ENCODE measurements at places on chromosomes 7 and 10.

GRCh38 chr10:16835228-16835627, 18.0 kb upstream of the RSU1 start:
- no peak for DNase-seq

DNA sequence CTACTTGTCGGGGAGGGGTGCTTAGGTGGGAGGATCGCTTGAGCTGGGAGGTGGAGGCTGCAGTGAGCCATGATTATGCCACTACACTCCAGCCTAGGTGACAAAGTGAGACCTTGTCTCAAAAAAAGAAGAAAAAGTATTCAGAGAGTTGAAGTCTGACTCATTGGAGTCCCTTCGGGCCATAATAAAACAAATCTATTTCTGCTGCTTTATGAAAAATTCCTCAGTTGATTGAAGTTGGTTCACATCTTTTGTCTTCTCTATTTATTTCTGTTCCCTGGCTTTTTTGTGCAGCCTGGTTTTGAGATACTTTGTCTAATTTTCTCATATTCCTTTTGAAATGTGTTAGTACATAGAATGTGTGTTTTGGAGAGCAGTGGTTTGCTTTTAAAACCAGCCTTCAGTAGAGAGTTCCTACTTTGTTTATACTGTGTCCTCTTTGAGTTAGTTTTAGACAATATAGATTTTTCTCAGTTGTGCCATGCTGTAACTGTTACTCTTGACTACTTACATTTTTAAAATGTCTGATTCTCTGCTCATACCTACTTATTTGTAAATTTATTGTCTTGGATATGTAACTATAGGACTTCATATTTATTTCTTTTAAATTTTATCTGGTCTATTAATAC, 36.7 kb downstream of the LUC7L2 start:
- DNase-seq = no peak

DNA sequence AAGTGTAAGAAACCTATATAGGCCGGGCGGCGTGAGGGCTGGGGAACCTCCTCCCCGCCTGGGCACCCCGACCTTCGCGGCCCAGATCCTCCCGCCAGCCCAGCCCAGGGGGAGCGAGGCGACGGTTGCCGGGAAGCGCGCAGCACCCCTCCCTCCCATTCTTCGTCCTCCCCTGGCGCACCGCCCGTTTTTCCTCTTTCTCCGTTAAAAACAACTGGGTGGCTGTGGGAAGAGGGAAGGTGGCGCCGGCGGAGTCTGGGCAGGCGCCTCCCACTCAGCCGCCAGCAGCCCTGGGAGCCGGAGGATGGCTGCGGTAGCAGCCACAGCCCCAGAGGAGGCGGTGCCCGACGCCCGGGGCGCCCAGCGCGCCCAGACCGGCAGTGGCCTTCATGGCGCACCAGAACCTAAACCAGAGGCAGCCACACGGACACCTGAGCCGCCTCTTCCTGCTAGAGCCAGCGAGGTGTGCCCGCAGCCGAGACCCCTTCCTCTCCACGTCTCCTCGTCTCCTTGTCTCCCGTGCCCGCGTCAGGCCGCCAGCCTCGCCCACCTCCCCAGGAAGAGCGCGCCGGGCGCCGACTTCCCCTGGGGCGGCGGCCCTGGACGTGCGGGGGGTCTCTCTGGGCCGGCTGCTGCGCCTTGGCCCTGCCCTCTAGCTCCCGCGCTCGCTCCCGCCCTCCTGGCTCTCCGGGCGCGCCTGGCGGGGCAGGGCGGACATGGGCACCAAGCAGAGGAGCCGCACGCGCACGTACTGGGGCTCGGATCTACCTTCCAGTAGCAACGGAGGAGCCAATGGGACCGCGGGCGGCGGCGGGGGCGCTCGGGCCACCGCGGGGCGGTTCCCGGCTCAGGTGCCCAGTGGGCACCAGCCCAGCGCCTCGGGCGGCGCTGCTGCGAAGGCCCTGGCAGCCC, 32.8 kb upstream of the SFTPD start:
- DNase-seq = peak; percentile 49

DNA sequence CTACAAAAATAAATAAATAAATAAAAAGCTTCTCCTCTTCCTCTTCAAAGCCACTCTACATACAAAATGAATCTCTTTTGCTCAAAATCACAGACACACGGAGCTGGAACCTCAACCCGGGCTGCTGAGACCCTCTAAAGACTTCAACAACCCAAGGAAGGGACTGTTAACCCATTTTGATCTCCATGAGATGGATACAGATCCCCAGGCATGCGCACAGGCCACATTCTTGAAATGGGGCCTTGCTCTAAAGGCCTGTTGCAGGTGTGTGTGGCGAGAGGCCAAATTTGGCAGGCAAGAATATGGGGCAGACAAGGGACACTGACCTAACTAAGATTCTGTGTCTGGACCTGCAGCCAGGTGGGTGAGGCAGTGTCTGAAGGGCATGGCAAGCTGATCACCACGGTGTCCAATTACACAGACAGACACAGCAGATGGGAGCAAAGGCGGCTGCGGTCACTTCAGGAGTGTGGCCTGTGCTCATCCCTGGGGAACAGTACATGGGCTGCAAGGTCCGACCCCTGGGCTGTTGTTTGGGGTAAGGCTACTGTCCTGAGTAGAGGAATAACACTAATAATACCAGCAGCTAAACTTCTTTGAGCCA, 219.8 kb downstream of the HECW1 start:
- DNase-seq = no peak

- DNase-seq = no peak
Observed at GRCh38 chr10:35126062-35126529, 550 bp upstream of the CREM start.

DNA sequence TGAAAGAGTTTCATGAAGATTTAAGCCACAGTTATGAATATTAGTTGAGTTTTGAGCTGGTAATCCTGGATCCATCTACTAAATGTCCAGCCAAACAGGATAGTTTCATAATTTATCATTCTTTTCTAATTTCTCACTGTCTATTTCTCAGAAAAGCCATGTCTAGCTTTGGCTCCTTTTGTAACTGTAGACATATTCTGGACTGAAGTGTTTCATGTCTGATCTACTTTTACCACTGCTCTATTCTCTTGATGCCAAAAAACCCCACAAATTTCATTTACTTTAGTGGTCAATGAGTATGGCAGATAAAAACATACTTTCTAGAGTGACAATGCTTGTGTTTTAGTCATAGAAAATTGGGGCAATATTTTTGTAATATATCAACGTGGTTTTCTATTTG, 61.2 kb downstream of the ICA1 start:
- DNase-seq = no peak

DNA sequence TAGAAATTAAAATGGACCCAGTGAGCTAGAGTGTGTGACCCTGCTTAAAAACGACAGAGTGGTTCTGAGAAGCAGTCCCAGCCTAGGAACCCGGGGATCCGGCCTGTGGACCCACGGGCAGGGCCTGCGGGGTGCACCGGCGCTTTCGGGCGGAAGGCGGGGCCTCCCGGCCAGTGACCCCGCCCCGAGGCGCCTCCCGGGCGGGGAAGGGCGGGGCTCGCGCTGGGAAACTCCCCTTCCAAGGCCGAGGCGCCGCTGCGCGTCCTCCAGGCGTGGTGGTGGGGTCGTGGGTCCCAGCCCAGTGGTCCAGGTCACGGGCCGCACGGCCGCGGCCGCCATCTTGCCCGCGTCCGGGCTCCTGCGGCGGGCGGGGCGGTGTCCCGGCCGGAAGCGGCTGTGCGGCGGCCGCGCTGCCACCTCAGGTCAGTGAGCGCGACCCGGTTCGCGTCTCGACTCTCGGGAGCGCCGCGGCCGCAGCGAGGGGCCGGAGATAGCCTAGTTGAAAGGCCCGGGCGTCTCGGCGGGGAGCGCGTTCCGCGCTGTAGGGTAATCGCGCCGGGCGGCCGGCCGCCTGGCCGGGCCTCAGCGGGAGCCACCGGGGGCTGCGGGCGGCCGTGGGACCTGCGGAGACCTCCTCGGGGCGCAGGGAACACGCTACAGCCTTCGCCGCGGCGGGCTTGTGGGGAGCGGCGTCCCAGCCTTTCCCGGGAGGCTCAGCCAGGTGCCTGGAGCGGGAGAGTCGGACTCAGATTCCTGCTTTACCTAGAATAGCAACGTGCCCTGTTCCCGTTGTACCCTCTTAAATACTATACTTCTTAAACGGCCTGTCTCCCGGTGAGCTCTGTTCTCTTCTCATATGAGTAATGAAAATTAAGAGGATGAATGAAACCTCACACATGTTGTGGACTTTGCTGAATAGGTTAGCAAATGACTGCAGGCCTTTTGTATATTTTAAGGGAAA, at the start of gene MIOS:
TSS of gene MIOS (plus strand) at position 234 of the 961 bp plus-strand sequence. CDS start 5,592 bp downstream, outside the sequence.
- peak; percentile 84 for DNase-seq

DNA sequence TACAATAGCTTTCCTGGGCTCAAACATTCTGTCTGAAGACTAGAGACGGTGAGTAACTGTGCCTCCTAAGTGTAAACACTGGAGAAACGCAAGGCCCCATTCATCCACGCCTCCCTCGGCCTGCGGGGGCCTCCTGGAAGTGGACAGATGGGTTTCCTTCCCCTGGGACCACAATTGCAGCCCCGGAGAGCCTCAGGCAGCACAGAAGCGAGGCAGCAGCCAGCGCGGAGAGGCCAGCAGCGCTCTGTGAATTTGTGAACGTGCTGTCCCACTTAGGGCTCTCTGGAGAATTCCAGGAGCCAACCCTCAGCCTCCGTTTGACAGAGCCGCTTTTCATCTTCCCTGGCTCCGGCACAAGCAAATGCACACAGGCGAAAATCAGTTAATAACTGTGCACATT, 23.2 kb upstream of the CALN1 start:
- no peak for DNase-seq

DNA sequence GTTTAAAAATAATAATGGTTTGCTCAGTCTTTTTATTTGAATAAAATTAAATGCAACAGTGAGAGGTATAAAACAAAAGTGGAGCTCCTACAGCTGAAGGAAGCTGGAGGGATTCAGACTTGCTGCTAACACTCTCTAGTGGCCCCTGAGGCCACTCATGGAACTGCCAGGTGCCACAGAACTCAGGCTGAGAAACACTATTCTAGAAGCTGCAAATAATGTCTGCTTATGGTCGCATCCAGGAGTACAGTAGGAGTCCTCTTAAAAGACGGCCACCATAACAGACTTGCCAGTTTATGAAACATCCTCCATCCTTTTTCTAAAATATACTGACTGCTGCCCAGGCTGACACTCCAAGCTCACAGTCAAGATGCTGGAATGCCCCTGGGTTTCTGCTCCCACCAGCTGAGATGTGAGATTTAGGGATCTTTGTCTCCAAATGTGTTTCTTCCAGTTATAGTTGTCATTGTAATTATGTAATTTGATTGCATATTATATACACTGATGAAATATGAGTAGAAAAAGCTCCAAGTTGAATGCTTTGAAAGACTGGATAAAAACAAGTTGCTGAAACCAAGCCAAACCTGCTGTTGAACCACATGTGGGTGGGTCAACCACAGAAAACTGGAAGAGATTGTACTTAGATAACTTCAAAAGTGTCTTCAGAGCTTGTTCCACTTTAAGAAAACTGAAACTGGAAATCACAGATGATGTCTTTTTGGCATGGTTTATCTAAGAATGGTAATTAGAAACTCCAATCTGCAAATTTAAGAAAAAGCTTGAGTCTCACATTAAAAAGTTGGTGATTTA, 213.7 kb upstream of the AOAH start:
- DNase-seq = no peak

DNA sequence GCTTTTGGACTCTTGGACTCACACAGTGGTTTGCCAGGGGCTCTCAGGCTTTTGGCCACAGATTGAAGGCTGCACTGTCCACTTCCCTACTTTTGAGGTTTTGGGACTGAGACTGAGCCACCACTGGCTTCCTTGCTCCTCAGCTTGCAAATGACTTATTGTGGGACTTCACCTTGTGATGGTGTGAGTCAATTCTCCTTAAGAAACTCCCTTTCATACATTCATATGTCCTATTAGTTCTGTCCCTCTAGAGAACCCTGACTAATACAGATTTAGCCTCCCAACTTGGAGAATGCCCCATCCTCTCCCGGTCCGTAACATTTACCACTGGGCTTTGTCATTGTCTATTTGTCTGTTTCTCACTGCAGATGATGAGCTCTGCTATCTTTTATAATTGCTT, 52.8 kb upstream of the CUL1 start:
- no peak for DNase-seq

- no peak for DNase-seq
Observed at GRCh38 chr10:17076626-17077345, 52.8 kb downstream of the CUBN start.

DNA sequence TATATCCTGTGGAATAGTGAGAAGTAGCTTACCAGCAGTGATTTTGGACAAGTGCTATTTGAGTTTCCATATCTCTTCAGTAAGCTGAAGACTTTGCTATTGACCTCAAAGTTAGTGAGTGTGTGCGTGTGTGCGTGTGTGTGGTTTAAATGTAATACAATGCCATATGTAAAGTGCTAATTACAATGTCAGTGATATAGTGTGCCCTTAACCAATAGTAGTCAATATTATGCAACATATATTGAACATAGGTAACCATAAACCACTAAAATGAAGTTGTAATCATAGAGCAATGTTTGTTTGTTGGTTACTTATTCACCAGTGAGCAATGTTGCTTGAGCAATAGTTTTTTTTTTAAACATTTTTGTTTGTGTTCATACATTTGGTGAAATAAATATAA, 309.4 kb downstream of the NXPH1 start:
- DNase-seq = no peak

DNA sequence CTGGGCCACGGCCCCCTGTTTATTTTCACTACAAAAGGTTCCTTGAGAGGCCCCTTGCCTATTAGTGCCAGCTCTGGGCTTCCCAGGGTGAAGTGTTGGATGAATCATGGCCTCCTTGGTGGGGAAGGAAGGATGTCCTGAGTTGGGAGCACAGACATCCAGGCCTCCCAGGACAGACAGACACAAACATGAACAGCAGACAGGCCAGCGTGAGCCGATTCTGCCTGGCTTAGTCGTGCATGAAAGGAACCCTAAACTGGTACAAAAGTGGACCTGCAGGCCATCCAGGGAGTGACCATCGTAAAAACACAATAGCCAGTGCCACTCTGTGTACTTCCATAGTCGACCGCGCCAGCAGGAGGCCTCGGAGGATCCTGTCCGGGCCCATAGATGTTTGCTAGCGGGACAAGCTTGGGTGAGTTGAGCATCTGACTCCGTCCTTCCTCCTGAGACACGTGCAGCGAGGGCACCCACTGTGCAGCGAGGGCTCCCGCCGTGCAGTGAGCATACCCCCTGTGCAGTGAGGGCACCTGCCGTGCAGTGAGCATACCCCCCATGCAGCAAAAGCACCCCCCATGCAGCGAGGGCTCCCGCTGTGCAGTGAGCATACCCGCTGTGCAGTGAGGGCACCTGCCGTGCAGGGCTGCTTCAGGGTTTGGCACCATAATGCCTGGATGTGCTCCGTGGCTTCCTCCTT, 51.3 kb upstream of the PRKAR1B start:
- DNase-seq = no peak

DNA sequence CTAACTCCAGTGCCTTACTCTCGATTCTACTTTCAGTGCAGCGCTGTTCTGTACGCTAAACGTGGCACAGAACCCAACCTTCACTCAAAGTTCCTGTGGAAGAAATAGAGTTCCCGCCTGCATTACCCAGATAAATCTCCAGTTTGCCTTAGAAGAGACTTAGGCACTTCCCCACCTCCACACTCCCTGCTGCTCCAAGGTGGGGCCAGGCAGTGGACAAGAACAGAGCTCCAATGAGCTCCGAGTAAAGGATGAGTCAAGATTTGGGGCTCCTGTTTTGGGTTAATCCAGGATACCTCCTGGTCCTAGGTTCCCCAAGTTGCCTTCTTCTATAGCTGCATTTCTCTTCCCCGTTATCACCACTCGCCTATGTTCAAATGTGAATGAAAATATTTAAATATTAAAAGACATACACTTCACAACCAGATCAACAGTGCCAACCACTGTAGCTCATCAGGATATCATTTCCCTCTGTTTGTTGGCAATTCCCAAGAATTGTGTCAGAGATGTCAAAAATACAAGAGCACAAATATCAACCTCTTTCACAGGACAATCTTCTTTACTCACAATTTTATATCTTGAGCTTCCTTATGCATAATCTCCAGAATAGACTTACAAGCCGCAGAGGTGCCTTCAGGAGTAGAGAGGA, 48.0 kb downstream of the MALSU1 start:
- no peak for DNase-seq
